ENCODE measurements at places on chromosomes 2 and 18.

DNA sequence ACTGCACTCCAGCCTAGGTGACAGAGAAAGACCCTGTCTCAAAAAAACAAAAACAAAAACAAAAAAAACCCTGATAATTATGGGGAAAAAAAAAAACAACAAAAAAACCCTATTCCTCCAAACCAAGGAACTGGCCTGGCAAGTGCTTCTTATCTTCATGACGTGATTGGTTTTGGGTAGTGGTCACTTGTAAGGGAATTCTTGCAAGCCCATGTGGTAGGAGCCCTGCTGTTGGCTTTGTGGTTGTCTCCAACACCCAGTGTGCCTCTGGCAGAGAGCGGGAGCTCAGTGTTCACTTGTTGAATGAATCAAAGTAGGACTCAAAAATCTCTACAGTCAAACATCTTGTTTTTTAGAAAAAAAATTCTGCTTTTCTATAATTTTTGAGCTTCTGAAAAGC is 6.0 kb downstream of the GALM start:
- DNase-seq = no peak

DNA sequence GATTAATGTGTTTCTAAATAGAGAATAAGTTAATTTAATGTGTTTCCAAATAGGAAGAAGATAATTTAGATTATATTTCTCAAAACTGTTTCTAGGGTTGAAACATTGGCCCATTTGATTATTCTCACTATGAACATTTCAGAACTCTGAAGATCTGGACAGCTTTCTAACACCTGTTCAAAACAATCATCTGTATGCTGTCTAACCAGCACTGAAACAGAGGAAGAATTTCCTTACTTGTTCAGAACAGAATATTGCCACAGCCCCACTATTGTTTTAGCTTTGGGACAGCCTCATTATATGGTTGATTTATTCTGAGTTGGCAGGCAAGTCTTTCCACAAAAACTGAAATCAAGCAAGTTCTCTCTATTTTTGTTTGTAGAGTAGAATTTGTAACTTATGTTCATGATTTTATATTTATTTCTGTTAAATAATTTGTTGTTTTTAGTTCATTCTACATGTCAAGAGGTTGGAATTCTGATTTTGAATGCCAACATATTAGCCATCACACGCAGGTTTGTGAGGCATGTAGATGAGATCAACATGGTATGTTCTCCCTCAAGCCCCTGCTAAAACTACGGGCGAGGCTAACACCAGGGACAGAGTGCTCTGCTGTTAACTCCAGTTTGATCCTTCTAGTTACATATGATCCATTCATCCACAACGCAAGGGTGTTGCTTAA is 11.2 kb downstream of the IL18RAP start:
- DNase-seq = no peak

- DNase-seq = no peak
Measured at GRCh38 chr18:39730606-39731005, 2165.0 kb upstream of the CELF4 start.

DNA sequence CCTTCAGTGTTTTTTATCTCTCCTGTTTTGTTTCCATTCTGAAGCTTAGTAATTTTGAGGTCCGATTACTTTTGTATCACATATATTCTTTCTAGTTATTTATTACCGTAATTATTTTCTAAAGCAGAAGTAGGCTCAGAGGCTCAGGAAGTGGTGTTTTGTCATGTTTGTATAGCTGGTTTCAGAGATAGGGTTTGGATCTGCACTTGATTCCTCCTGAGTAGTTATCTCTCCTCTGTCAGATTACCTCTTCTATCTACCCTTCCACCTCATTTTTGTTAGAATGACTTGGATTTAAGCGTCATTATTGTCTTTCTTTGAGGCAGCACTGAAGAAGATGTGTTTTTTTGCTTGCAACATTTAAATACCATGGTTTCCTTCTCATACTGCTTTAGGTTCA is 95.4 kb downstream of the MTA3 start:
- DNase-seq = no peak

DNA sequence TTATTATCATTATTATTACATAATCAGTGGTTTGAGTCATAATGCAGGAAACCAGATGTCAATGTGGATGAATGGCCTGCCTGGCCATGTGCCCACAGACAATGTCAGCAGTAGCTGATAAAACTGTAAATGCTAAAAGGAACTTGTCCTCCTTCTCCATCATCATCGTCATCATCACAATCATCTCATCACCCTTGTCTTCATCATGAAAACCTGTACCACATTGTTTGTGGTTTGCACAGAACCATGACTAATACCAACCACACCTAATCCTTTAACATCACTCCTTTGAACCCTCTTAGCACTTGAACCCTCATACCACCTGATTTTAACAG is 96.0 kb downstream of the HNMT start:
- DNase-seq = no peak

All from activated CD4-positive, alpha-beta T cell treated with anti-CD3 and anti-CD28 coated beads for 4 hours (primary cell).